ENCODE measurements at places on chromosomes 4 and X.

DNA sequence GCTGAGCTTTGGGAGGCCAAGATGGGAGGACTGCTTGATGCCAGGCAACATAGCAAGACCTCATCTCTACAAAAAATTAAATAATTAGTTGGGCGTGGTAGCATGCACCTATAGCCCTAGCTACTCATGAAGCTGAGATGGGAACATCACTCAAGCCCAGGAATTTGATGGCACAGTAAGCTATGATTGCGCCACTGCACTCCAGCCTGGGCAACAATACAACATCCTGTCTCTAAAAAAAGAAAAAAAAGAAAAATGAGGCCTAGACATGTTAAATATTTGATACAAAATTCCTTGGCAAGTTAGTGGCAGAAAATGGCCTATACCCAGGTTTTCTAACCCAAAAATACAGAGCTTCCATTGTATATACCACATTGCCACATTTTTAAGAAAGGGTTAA is 88.1 kb upstream of the MAB21L2 start:
- DNase-seq: no peak

DNA sequence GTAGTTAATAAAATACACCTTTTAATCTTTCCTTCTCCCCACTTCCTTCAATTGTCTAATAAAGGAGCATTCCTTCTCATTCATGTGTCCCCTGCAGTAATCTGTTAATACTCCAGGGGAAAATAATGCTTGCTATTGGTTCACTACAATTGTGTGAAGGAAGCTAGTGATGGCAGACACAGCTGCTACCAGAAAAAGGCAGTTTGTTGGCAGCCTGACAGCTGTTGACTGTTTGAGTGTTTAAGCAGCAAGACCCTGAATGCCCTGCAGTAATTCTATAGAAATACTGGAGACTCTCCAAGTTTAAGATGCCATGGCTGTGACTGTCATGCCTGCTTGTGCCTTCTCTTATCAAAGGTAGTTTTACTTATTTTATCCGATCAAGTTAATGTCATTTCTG is 359.5 kb downstream of the C4orf33 start:
- DNase-seq: no peak

GRCh38 chr4:5139141-5139540 is 87.9 kb downstream of the STK32B start:
- no peak for DNase-seq

GRCh38 chrX:149937871-149938426 is 342 bp downstream of the EOLA2 start:
- DNase-seq: no peak

DNA sequence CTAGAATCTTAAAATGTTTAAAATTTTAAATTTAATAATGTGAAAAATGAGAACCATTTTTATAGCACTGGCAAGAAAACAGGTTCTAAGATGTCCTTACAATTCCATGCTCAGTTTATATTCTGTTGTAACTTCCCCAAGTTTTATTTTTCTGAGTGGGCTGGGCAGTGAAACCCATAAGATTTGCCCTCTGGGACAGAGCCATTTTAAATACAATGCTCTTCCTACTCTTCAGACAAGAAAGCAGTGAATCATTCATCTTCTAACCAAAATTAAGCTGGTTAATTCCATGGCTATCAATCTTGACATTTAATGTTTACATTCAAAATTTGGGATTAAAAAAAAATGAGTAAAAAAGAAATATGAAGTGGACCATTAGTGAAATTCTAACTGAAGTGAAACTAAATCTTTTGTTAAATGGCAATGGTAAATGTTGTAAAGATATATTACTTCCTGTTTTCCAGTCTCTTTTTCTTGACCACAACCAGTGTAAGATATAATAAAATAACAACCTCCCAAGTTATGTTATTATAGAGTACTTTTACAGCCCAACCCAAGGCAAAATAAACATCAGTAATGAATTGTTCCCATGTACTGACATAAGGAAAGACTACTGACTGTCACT is 37.2 kb upstream of the PTPN13 start:
- DNase-seq: no peak

GRCh38 chrX:40146262-40147125 is 48.7 kb upstream of the BCOR start:
- no peak for DNase-seq

DNA sequence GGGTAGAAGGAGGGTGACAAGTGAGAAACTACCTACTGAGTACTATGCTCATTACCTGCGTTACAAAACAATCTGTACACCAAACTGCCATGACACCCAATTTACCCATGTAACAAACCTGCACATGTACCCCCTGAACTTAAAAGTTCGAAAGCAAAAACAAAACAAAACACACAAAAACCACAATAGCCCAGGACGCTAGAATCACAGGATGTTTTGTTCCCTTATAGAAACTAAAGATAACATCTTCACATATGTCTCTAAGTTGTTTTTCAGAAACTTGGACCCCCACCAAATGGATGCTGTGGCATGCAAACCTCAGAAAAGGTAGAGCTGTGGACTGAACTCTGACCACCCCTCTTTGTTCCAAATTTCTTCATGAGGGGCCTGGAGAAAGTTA is 25.2 kb upstream of the PNMA5 start:
- DNase-seq: no peak

GRCh38 chr4:113760094-113760794 is 1.3 kb downstream of the CAMK2D start:
- no peak for DNase-seq

DNA sequence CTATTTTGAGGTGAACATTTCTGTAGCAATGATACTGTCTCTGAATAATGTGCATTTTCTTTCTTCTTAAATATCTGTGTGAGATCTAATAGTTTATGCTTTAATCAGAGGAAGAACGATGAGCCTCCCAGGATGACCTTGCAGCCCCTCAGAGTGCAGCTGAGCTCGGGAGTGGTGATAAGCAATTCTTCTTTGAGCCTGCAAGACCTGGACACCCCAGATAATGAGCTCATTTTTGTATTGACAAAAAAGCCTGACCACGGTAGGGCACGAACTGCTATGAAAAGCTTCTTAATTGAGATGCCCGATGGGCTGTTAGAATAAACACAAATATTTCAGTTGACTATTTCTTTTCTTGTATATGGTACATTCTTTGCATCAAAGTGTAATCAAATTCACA is 105.0 kb upstream of the ANXA3 start:
- no peak for DNase-seq

DNA sequence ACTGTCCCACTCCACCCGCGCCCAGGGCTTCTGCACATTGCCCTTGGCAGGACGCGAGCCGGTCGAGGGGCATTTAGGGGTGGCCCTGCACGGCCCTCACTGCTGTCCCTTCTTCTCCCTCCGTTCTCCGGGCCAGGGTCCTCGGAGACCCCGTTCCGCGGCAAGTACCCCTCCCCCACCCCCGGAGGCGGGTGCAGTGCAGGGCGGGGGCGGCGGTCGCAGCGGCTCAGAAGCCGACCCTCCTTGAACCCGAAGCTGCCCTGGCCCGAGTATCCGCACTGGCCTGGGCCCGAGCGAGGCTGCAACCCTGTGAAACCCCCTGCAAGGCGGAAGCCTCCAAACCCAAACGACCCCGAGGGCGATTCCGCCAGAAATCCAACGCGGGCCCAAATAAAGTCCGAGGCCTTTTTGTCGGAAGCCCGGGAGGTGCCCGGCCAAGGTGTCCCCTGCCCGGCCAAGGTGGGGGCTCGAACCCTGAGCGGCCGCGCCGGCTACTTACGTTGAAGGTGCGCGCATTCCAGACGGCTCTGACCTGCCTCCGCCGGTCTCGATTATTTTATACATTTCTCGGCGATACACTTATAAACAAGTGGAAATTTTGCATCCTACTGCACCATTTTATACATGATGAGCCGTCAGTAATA is 53.1 kb upstream of the TMEM33 start:
- no peak for DNase-seq
